T-helper 2 cell treated with Interferon-gamma antibody and Interleukin-4, amounts not matched to agents 100 ng/mL and 5 ng/mL, for 36 hours (primary cell): ENCODE measurements at places on chromosomes 3 and 15. TPM values are rescaled to one million over a fixed set of nuclear protein-coding genes. Genes with fewer than 3 reads are reported as not detected.

PPP1R14D gene
- not detected in 2 replicates for total RNA-seq

MESP2 gene
- not detected in 2 replicates for total RNA-seq

CPNE9 gene
- total RNA-seq, result 0.20 and 0.36 TPM in 2 replicates

ACTRT3 gene
- 0.45 and 0.61 TPM in 2 replicates for total RNA-seq

RAB6B gene
- 0.82 and 0.91 TPM in 2 replicates for total RNA-seq

SLC28A2 gene
- total RNA-seq, result not detected in 2 replicates

GRM2 gene
- total RNA-seq, result 1.2 and 1.4 TPM in 2 replicates

MEGF11 gene
- 0.23 TPM in 1 of 2 replicates, not detected in the other for total RNA-seq

NEK10 gene
- 1.5 TPM in 2 replicates for total RNA-seq

GOLGA6B gene
- not detected in 2 replicates for total RNA-seq

TPRG1 gene
- total RNA-seq, result 27.6 and 29.5 TPM in 2 replicates

C3orf85 gene
- total RNA-seq, result not detected in 2 replicates

CHRNA5 gene
- total RNA-seq, result 3.8 and 5.0 TPM in 2 replicates

MYRIP gene
- total RNA-seq, result not detected in 2 replicates

WDR76 gene
- 84.3 and 86.1 TPM in 2 replicates for total RNA-seq

MRAS gene
- total RNA-seq, result not detected in 2 replicates

SLC2A2 gene
- not detected in 2 replicates for total RNA-seq

CLDN11 gene
- total RNA-seq, result not detected in 2 replicates

TRAIP gene
- total RNA-seq, result 30.4 and 31.8 TPM in 2 replicates

LRRC31 gene
- total RNA-seq, result not detected in 2 replicates

TMEM212 gene
- total RNA-seq, result not detected in 2 replicates

DPH3 gene
- 17.5 and 18.7 TPM in 2 replicates for total RNA-seq

COL6A5 gene
- total RNA-seq, result not detected in 2 replicates

RNF13 gene
- total RNA-seq, result 36.3 and 41.2 TPM in 2 replicates

CYP19A1 gene
- 0.75 and 1.1 TPM in 2 replicates for total RNA-seq

MOBP gene
- total RNA-seq, result 0.05 TPM in 1 of 2 replicates, not detected in the other

P2RY14 gene
- total RNA-seq, result 0.48 and 0.57 TPM in 2 replicates

UPK1B gene
- not detected in 2 replicates for total RNA-seq

FOXL2NB gene
- total RNA-seq, result not detected in 2 replicates

SPSB4 gene
- total RNA-seq, result not detected in 2 replicates

CFAP20DC gene
- total RNA-seq, result 1.3 and 1.7 TPM in 2 replicates

GNAI2 gene
- total RNA-seq, result 420 and 429 TPM in 2 replicates
